ENCODE measurements at places on chromosomes 4 and X.

- no peak for DNase-seq
Observed at GRCh38 chr4:136002316-136002715, 1530.0 kb downstream of the PCDH18 start.

DNA sequence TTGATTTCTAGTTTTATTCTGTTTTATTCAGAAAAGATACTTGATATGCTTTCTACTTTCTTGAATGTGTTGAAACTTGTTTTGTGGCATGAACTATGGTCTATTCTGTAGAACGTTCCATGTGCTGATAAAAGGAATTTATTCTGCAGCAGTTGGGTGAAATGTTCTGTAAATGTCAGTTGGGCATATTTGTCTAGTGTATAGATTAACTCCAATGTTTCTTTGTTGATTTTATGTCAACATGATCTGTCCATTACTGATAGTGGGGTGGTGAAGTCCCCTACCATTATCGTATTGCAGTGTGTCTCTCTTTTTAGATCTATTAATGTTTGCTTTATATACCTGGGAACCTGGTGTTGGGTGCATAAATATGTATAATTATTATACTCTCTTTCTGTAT lies 55.5 kb downstream of the CEP135 start:
- DNase-seq = no peak

- DNase-seq = no peak
Observed at GRCh38 chr4:21476757-21477156, 471.8 kb downstream of the KCNIP4 start.

DNA sequence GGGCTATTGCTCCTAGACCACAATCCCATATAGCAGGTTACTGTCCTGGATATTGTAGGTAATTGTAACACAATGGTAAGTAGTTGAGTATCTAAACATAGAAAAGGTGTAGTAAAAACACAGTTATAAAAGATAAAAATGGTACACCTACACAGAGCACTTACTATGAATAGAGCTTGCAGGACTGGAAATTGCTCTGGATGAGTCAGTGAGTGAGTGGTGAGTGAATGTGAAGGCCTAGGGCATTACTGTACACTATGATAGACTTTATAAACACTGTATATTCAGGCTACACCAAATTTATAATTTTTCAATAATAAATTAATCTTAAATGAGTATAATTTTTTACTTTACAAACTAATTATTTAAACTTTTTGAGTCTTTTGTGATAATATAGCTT lies 425.7 kb downstream of the PABPC4L start:
- no peak for DNase-seq

GRCh38 chrX:13009844-13010243 lies 34.6 kb downstream of the FAM9C start:
- no peak for DNase-seq

DNA sequence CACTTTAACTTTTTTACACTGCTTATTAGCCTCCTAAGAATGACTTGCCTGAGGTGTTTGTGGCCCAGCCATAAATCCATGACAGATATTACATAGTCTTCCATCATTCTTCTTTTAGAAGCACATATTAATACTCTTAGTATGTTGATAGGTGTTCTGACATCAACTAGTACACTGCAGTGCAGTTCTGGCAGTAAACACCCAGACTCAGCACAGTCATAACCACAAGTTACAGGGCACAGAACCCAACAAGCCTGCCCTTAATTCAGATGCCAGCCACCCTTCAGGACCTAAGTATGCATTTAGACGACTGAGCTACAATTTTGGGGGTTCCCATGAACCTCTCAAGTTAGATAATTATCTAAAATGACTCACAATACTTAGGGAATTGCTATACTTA lies 36.5 kb upstream of the GUCY1B1 start:
- no peak for DNase-seq

DNA sequence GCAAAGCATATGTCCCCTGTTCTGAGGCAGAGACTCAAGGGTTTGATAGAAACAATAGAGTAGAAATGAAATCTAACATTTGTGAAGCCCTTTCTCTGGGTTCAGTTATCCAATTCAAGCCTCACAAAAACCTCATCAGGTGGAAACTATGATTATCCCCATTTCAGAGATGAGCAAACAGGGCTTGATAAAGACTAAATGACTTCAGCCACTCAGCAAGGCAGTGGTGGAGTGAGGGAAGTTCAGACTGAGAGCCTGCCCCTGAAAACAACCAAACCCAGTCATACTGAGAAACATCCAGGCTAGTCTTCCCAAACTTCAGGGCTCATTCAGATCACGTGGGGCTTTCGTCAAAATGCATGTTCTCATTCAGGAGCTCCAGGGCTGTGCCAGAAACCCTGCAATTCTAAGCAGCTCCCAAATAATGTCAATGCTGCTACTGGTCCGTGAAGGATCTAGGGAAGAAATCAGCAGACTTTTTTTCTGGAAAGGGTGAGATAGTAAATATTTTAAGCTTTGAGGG lies 109.6 kb upstream of the KIT start:
- DNase-seq = no peak

- no peak for DNase-seq
Observed at GRCh38 chrX:69142788-69143469, 22.3 kb downstream of the PJA1 start.

DNA sequence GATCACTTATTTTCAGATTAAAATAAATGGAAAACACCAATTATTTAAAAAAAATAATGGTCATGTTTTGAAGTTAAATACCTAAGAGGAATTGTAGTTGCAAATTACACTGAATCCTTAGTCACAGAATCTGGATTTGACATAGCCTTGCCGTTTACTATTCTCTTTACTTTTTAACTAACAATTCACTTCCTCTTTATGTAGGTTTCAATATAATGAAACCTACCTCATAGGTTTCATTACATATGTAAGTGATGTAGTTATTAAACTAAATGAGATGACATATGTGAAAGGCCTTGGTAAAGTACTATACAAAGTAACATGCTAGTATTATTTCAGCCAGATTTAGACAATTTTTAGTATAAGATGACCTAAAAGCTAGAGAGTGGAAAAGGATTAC lies 6.5 kb downstream of the SPP1 start:
- no peak for DNase-seq

DNA sequence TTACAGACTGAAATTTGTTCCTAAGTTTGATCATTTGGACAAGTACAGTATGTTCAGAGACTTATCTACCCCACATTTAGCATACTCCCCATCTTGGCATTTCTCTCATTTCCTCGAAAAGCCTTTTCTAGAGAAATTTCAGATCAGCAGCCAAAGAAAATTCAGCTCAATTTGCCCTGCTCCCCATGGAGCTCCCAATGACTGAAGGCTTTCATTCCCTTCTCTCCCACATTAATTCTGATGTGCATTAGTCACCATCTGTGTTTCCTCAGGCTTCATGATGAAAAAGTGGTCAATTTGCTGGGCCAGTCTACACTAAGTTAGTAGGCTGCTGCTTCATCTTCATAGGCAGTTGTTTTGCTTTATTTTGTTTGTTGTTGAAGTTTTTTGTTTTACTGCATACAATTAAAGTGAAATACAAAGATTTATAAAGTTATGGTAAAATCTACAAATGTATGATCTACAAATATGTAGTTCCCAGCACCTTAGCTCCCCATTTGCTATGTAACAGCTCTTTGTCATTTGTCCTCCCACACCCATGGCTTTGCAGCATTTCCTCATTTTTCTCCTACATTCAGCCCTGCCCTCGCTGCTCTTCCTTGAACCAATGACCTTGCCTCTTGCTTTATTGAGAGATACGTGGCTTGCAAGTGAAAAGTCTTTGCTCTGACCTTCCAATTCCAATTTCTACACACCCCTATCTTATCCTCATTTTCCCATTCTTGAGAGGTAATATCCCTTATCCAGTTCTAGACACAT lies 193.9 kb downstream of the ANAPC10 start:
- DNase-seq = no peak

DNA sequence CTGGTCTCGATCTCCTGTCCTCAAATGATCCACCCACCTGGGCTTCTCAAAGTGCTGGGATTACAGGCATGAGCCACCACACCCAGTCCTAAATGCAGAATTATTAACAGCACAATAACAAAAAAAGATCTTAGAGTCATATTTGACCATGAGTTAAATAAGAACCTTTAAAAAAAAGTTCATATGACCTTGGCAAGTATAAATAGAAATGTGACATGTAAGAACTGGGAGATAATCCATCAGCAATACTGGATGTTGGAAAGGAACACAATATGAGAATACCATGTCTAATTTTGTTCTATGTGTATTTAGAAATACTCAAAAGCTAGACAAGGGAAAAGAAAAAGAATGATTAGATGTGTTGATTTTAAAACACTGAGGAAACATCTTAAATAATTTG lies 231.6 kb downstream of the RAPGEF2 start:
- DNase-seq = no peak

GRCh38 chrX:132488819-132489577 lies at the start of gene MBNL3:
Gene MBNL3 (minus strand): TSS chrX:132489038. CDS start chrX:132439611, 49,427 bp downstream.
- DNase-seq = peak; percentile 39

GRCh38 chrX:68942840-68943239 lies 114.0 kb downstream of the EFNB1 start:
- no peak for DNase-seq

DNA sequence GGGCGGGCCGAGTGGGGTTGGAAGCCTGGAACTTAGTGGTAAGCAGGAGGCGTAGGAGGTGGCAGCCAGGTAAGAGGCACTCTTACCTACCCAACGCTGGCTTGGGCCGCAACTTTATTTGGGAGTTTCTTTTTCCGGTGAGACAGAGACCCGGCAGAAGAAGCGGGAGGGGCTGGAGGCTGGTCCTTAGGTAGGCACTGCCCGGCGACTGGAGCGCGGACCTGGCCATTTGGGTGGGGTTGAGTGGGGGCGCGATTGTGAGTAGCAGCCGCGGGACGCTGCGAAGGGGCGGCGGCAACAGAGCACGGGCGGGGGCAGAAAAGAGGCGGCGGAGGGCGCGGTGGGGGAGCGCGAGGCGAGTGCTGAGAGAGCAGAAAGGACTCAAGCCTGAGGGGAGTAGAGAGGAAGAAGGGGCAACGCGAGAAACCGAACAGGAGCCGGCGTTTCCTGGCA lies 334 bp upstream of the POU4F2 start:
- DNase-seq = no peak

DNA sequence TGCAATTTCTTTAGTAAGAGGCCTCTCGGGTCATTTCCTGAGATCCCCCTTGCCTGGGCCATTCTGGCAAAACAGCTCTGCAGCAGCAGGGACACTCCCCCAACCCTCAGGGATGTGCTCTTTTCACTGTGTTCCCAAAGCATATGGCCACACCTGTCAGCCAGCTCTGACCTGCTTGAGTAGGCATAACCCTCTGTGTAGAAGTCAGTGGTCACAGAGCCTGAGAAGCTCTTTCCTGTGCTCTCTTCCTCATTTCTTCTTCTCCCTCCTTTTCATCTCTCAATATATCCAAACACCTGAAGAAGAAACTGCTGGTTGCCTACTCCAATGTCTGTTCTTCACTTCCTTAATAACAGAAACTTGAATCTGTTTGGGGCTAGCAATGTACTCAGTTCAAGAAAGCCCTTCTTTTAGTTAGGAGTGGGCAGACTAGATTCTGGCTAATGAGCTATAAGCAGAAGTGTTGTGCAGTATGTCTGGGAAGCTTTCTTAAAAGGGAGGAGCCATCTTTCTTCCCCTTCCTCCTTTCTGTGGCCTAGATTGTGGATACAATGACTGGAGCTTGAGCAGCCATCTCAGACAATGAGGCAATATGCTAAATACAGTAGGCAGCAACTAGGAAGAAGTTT lies 73.3 kb downstream of the PRPS1 start:
- DNase-seq = no peak

GRCh38 chrX:55450259-55450658 lies 1.7 kb upstream of the MAGEH1 start:
- DNase-seq = no peak

DNA sequence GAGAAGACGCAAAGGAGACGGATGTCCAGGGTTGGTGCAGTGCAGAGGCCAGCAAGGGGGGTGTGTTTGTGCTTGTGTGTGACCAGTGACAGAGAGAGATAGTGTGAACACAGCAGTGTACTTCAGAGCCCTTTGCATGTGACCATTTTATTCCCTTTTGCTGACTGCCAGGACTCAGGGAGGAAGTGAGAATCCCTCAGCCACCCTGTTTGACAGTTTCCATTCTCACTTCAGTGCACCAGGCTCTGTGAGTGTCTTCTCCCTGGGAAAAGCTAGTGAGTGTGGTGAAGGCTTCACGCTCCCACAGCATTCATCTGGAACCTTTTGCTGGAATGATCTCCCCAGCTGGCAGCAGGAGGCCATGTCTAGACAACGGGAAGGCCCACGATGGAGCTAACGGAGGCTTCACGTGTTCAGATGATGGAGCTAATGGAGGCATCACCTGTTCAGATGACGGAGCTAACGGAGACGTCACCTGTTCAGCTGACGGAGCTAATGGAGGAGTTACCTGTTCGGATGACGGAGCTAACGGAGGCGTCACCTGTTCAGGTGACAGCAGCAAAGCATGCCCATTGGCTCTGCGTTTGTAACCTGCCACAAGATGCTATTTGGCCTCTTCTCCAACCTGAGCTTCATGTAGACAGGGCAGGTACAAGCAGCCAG lies 195.4 kb downstream of the AFAP1 start:
- no peak for DNase-seq

DNA sequence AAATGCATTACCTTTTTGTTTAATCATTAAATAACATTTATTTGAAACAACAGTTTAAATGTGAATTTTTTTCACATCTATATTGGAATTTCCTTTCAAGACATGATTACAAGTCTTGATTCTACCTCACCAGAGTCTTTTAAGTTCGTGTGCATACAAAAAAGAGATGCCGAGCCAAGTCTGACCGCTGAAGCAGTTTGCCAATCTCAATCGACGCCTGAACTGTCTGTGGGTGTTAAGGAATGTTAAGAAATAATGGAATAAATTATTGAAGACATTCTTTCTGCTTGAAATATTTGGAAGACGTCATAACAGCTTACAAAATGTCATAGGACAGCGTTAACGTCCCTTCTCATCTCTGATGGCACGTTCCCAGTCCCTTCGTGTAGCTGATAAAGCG lies 27.9 kb upstream of the TNIP3 start:
- DNase-seq = no peak

DNA sequence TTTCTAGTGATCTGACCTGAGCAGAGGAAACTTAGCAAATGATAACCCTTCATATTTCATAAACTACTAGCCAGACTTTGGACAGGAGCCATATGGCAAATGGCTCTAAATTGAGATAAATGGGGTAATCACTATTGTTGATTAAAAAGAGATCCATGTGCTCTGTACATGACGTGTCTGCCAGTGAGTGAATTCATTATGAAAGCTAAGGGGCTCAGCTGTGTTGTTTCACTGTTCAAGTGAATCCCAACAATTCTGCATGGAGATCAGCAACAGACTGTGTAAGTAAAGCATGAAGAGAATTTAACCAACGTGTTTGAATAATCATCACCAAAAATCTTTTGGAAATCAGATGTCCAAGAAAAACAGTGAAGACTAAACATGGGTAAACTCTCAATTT lies 9.5 kb upstream of the QRFPR start:
- no peak for DNase-seq

DNA sequence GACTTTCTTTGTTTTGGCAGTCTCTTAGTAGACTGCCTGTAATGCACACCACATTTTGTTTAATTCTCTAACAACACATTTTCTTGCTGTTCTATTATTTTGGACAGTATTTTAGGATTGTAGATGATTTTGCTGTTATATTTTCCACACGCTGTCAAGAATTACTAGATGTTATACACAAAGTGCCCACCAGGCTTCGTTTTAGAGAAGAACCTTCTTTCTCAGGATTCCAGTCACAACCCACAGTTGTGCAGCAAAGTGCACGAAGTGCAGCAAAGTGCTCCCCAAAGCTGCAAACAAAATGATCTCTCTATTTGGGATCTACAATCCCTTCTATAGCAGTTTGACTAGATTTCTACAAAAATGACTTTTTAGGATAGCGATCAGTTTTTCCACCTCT lies 2.4 kb downstream of the ZNF141 start:
- DNase-seq = no peak

Measured in DMS79 (cell line).